ENCODE measurements at places on chromosomes 12 and 14.

GRCh38 chr12:118345355-118345754 lies 27.4 kb downstream of the TAOK3 start:
- DNase-seq, result no peak

DNA sequence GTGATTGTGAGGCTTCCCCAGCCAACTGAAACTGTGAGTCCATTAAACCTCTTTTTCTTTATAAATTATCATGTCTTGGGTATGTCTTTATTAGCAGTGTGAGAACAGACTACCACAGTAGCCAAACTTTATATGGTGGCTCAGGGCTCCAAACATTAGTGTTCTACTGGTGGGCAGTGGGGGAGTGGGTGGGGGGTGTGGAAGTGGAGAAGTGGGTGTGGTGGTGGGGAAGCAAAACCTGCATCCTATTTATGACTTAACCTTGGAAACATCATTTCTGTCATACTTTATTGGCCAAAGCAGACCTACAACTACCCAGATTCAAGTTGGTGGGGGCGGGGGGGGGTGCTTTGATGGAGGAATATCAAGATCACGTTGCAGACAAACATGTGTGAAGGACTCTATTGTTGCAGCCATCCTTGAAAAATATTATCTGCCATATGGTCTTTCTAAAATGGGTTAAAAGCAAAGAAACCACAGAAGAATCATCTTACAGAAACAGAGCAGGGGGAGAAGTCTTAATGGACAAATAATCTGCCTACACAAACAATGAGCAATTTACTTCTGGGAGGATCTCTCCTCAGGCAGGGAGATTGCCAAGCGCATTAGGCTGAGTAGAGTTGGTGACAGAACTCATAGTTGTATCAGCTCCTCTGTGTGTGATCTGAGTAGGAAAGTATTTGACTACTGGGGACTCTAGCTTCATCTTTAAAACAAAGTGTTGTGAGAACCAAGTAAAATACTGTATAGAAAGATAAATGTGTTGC lies 1.4 kb upstream of the PWP1 start:
- no peak for DNase-seq

DNA sequence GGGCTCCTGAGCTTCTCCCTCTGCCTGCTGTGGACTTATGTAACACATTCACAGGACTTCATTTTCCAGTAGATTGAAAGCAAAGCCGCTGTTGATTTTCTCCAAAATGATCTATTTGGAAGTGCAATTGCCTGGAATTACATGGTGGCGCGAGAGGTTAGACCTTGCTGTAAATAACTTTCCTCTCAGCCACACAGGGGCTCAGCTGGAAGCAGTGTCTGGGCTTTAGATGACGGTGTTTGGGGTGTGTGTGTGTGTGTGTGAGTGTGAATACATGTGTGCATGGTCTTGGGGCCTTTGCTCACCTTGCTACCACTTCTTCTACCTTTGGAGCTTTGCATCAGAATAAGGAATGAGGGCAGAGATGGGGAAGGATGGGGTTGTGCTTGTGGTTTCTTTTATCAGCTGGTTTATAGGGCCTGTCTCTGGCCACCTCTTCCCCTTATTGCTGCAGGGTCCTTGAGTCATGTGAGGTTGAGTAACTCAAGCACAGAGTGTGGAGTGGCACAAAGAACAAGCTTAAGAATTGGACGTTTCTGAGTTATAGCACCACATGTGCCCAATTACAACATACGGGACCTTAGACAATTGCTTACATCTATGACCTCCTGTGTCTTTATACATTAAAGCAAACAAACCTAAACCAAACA lies 280.6 kb downstream of the NRXN3 start:
- no peak for DNase-seq

- DNase-seq, result no peak
Observed at GRCh38 chr14:101232340-101233020, 328.8 kb upstream of the DIO3 start.

All from SW480 (cell line).